Gastroesophageal sphincter (tissue), 4 donors: ENCODE measurements at places on chromosomes 7 and 10.

- no peak for ATAC-seq
Observed at GRCh38 chr7:80039251-80039884, 95.3 kb upstream of the GNAI1 start.

DNA sequence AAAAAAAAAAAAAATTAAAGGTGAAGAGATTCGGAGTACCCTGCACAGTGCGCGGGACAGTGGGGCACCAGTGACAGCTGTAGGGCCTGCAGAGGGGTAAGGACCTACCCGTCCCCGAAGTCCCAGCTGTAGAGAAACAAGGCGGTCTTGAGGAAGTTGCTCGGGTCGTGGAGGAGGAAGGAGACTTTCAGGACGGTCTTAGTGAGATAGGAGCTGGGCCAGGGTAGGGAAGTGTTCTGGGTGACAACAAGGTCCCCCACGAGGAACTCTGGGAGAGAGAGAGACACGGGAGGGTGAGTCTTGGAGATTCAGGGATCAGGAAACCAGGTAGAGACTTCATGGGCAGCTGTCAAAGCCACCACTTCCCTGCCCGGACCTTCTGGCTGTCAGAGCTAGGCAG lies 9.7 kb downstream of the TMEM130 start:
- no peak for ATAC-seq

- ATAC-seq, result peak; percentile 56
Observed at GRCh38 chr7:55593515-55594318, 21.4 kb upstream of the VOPP1 start.

GRCh38 chr7:36606153-36606975 lies 117.9 kb downstream of the AOAH start:
- ATAC-seq, result no peak

- ATAC-seq, result no peak
Observed at GRCh38 chr7:46179061-46179610, 258.1 kb upstream of the IGFBP3 start.

- ATAC-seq, result peak; percentile 75
Observed at GRCh38 chr7:101108330-101108857, 18.5 kb upstream of the SERPINE1 start.
